Kasumi-1 (cell line): ENCODE measurements at places on chromosomes 12 and 14.

DNA sequence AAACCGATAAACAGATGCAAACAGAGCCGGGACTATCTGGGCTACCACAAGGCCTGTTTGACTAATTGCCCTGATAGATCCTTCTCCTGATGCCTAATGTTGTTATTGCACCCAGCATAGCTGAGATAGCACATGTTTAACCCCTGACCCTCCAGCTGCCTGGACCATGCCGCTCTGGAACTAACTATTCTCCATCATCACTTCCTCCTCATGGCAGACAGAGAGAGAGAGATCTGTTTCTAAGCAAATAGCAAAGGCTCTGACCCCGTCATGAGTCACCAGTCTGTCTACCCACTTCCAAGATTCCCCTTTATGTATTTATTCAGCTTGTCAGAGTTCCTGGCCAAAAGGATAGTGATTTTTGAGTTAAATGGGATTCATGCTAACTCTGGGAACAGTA, 58.2 kb upstream of the FLRT2 start:
- no peak for DNase-seq

DNA sequence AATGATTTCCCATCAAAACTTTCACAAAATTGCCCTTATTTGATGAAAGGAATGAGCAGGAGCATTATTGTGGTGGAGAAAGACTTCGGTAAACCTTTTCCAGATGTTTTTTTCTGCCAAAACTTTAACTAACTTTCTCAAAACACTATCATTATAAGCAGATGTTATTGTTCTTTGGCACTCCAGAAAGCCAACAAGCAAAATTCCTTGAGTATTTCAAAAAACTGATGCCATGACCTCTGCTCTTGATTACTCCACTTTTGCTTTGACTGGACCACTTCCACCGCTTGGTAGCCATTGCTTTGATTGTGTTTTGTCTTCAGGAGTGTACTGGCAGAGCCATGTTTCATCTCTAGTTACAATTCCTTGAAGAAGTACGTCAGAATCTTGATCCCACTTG, 29.7 kb upstream of the RAB21 start:
- no peak for DNase-seq

- no peak for DNase-seq
Measured at GRCh38 chr14:88473791-88474190, 81.0 kb downstream of the PTPN21 start.

- no peak for DNase-seq
Measured at GRCh38 chr14:62854951-62855350, 190.3 kb downstream of the KCNH5 start.

DNA sequence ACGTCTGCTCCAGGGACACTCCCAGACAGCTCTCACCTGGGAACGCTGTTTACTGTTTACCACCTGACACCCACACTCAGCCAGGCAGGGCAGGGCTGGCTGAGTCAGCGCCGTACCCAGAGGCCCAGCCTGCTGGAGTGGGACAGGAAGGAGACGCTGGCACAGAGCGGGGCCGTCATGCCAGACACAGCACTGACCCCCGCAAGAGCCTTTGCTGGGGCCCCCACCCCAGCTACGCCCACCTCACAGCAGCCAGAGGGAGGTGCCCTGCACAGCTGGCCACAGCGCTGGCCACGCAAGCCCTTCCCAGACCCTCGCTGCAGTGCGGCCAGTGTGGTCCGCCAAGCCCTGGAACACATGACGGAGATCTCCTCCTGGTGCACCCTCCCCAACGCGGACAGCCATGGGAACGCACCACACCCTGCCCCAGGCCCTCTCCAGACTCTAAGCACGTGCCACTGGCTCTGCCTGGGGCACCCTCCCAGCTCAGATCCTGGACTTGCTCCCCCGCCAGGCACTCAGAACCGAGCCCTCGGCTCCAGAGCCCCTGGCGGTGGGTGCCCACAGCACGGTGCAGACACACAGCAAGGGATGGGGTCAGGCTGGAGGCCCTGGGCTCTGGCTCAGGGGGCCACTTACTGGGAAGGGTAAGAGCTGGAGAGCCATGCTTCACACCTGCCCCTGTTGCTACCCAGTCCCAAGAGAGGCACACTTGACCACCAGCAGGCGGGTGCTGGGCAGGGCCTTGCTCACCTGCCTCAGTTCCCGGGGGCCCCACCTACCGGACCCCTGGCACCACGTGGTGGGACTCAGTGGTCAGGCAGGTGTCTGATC, 5.7 kb downstream of the AHNAK2 start:
- no peak for DNase-seq

DNA sequence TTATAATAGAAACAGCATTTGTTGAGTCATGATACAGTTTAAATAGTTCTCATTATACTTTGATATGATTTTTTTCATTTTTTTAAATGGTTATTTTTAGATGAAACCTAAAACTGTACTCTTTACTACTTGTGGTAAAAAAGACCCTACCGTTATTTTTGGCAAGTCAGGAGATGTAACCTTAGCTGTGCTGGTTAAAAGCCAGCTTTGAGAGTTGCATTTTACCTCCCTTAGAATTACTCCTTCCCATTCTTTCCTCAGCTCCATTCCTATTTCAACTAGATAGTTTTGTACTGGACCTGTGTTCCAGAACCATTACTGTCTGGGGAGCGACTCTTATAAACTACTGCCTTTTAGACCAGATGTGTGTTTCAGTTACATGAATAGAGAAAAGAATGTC, 92.0 kb downstream of the RAD51B start:
- no peak for DNase-seq

GRCh38 chr12:3148366-3149000, 71.3 kb downstream of the TSPAN9 start:
- DNase-seq, result no peak

GRCh38 chr14:65413739-65414045, 1.2 kb downstream of the FUT8 start:
- DNase-seq, result no peak

DNA sequence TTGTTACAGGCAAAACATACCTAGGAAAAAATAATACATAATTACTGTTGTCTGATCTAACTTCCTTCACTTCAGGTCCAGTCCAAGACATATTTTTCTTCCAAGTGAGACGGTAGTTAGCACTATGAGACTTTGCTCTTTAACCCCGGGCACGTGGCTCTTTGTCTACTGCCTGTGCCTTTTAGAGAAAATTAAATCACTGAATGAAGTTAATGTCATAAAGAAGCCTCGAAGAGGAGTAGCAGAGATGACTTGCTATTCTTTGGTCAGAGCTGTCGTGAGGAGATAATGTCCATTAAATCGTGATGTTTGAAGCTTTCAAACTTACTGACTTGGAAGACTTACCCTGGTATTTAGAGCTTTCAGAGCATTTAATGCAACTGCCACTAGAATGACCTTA, 8.7 kb downstream of the TESPA1 start:
- no peak for DNase-seq
